ENCODE measurements at places on chromosomes 7 and 10. TPM values are rescaled to one million over a fixed set of nuclear protein-coding genes. Genes with fewer than 3 reads are reported as not detected.

Gene SNCG
- total RNA-seq, result 70.0 TPM

Gene NXPH1
- not detected for total RNA-seq

Gene PRKG1
- total RNA-seq, result 199 TPM

Gene GHITM
- 77.2 TPM for total RNA-seq

Gene GOLGA7B
- 0.45 TPM for total RNA-seq

Gene FAM25G
- not detected for total RNA-seq

Gene CDC14C
- not detected for total RNA-seq

Gene CUZD1
- 1.1 TPM for total RNA-seq

Gene CRHR2
- 1.5 TPM for total RNA-seq

Gene HOXA2
- 4.7 TPM for total RNA-seq

Gene SUN3
- not detected for total RNA-seq

Gene AGBL3
- total RNA-seq, result 8.8 TPM

Gene IGF2BP3
- 1.6 TPM for total RNA-seq

DNA sequence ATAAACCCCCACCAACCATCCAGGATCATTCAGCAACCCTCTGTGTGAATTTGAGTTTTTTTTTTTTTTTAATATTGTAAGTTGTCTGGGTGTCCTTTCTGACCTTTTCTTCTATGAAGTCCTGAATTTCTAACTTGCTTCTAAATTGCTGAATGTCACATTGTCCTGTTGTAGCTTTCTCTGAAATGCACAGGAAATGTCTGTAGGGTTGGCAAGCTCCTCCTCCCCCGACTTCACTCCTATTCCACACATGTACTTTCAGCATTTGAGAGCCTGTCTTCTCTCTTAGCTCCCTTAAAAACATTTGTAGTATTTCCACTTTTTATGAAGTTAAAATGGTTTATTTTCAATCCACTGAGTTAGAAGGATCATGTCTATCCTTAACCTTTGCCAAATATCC lies 3.3 kb upstream of the CNNM2 start:
- no peaks in the 10 kb centered on the region for H3K27me3 ChIP-seq
- no peaks in the 10 kb centered on the region for H3K4me1 ChIP-seq
- no peak overlapping the region for H3K27ac ChIP-seq
- DNase-seq, result no peak

DNA sequence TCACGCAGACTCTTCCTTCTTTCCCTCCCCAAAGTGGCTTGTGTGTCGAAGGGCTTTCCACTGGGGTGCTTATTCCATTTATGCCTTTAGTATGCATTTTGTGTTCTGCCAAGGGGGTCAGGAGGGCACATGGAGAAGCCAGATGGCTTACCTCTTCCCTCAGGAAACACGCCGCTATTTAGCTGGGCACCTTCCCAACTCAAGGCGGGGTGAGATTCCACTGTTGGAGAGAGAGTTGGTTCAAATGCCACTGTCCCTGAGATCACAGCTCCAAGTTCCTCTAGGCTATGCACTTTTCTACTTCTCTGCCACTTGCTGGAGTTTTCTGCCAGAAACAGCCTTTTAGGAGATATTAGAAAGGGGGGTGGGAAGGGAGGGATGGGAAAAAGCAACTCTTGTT lies 1091.8 kb downstream of the LRMDA start:
- H3K36me3 ChIP-seq, result no peaks in the 10 kb centered on the region
- H3K27ac ChIP-seq, result no peak overlapping the region
- peak; percentile 37 for DNase-seq
- no peaks in the 10 kb centered on the region for H3K27me3 ChIP-seq
- H3K4me1 ChIP-seq, result no peaks in the 10 kb centered on the region

DNA sequence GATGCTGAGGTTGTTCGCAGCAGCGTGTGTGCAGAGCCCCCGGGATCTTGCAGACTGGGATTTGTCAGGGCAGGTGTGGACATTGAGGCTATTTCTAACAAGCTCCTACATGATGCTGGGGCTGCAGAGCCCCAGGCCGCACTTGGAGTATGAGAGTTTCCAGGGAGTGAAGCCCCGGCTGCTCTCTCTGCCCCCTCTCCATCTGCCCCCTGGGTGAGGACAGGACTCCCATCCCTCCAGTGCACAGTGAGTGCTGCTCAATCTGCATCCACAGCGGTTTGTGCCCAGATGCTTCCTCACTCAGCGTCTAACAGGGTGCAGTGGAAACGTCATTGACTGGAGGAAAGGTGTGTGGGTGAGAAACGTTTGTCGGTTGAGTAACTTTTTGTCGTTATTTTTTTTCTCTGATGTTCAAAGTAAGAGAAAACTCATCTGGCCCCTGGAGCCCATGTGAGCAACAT lies 25.3 kb downstream of the IL2RA start:
- no peak for DNase-seq
- no peaks in the 10 kb centered on the region for H3K36me3 ChIP-seq
- H3K4me1 ChIP-seq, result no peaks in the 10 kb centered on the region
- no peak overlapping the region for H3K4me3 ChIP-seq
- no peak overlapping the region for H3K27ac ChIP-seq
- no peaks in the 10 kb centered on the region for H3K27me3 ChIP-seq

DNA sequence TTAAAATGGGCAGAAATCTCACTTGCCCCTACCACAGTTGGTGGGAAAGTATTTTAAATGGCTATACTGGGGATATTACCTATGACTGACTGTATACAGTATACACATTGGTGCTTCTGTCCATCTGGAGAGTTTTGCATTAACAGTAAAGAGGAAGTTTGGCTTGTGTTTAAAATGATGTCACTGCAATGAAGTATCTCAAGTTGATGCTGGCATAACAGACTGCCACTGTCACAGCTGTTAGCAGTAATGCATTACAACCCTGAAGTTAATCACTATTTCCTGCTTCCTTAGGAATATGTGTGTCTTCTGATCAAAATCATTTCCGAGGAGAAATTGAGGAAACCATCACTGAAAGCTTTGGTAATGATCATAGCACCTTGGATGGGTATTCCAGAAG lies 1.9 kb downstream of the DKK1 start:
- H3K4me1 ChIP-seq, result peaks cover 1% of the 10 kb centered on the region
- no peak overlapping the region for H3K27ac ChIP-seq

DNA sequence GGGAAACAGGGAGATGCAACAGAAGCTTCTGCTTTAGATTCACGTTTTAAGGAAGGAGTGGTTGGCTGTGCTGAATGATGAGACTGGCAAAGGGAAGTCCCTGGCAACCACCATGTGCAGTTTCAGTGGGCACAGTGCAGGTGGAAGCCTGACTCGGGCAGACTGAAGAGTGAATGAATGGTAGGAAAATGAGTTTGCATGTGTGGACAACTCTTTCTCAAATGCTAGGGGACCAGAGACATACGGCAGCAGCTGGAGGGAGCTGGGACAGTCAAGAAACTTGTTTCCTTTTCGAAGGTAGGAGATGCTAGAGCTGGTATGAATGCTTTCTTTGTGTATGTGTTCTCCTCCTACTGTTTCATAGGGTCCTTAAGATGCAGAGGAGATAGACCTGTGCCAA lies 29.0 kb downstream of the PODXL start:
- no peak overlapping the region for H3K4me3 ChIP-seq
- no peaks in the 10 kb centered on the region for H3K4me1 ChIP-seq
- H3K27ac ChIP-seq, result no peak overlapping the region

GRCh38 chr7:153381275-153382040 lies 621.9 kb downstream of the ACTR3B start:
- no peak overlapping the region for H3K27ac ChIP-seq
- no peak overlapping the region for H3K4me3 ChIP-seq
- no peaks in the 10 kb centered on the region for H3K4me1 ChIP-seq
- DNase-seq, result no peak
- no peaks in the 10 kb centered on the region for H3K36me3 ChIP-seq

DNA sequence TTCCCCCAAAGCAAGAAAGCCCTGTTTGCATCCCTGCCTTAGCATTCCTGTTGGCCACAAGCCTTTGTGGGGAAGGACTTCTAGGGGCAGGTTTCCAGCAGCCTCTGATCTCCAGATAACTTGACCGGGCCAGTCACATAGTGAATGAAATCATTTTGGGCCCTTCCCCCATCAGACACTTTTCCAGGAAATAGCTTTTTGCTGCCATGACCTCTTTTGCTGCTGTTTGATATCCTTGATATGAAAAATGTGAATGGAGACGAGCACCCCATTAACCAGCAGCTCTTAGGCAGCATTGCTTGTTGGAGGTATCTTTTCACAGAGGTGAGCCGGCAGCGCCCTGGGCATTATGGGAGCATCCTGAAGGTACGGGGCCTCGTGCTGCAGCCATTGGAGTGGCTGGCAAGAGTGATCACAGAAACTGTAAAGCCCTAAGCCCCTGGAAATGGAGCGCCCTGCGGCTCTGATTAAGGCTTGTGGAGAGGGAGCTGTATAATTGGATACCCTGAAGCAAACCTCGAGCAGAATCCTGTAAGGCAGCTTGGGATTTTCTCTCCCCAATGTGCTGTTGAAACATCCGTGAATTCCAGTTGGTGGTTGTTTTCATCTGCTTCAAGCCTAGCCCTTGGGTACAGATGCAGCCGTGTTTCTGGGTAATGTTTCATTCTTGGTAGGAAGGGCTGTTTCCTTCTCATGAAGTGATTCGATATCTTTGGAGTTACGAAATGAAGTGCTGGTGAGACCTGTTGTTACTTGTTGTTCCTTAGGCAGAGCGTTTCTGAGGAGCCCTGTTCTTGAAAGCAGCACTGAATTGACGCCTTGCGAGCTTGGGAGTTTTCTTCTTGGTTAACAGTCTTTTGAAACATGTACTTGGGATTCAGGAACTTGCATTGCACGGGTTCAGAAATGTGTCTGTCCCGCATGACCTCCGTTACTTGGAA lies 179.0 kb downstream of the PTEN start:
- H3K36me3 ChIP-seq, result no peaks in the 10 kb centered on the region
- H3K4me1 ChIP-seq, result peaks cover 11% of the 10 kb centered on the region
- peak; percentile 69 for DNase-seq
- H3K27ac ChIP-seq, result peak overlapping the region; percentile 97

GRCh38 chr7:47724335-47724982 lies 142.5 kb upstream of the TNS3 start:
- no peak overlapping the region for H3K4me3 ChIP-seq
- no peaks in the 10 kb centered on the region for H3K27me3 ChIP-seq
- H3K36me3 ChIP-seq, result no peaks in the 10 kb centered on the region
- H3K4me1 ChIP-seq, result no peaks in the 10 kb centered on the region
- no peak overlapping the region for H3K27ac ChIP-seq

DNA sequence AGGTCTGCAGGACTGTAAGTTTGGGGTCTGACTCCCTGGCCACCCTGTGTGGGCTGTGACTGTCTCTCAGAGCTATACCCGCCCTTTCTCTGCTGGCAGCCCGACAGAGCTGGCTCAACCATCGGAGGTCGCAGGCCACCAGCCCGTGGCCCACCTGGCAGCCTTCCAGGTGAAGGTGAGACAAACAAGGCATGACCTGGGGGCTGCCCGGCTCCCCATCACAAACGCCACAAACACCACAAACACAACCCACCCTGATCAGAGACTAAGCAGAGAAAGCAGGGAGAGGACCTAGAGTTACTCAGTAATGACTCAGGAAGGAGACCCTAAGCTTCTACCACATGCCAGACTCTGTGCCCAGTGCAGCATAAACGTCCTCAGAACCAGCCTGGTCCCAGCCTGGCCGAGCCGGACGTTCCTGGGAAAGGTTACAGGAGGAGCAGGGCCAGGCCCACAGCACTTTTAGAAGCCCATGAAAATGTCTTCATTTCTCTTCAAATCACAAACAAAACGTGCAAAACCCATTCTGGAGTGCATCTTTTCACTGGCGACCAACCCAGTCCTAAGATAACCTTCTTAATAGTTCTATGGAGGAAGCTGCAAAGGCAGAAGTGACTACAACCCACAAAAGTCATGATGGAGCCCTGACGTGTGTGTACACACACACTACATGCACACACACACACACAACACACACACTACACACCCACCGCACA lies 66.8 kb downstream of the MKI67 start:
- H3K4me3 ChIP-seq, result no peak overlapping the region
- peaks cover 5% of the 10 kb centered on the region for H3K4me1 ChIP-seq
- no peaks in the 10 kb centered on the region for H3K36me3 ChIP-seq
- peak overlapping the region; percentile 11 for H3K27ac ChIP-seq

- no peak overlapping the region for H3K4me3 ChIP-seq
- H3K27ac ChIP-seq, result no peak overlapping the region
- no peaks in the 10 kb centered on the region for H3K27me3 ChIP-seq
- DNase-seq, result no peak
Measured at GRCh38 chr7:42946627-42946950, 14.4 kb downstream of the MRPL32 start.

GRCh38 chr10:29588629-29589421 lies 45.9 kb downstream of the SVIL start:
- no peak for DNase-seq
- peak overlapping the region; percentile 90 for H3K27ac ChIP-seq
- H3K27me3 ChIP-seq, result no peaks in the 10 kb centered on the region

DNA sequence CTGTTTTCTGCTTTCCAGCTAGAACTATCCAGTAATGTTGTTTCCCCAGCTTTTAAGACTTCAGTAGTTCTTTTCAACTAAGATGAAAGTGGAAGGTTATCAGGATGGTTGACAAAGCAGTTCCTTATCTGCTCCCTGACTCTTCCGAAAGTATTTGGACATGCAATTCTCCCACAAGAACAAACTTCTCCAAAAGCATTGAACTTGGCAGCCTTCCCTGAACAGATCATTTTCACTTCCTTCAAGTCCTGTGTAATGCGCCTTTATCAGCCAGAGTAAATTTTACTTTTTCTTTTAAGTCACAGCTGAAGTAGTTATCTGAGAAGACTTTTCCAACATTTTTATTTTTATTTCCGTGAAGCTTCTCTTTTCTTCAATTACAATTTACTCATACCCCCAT lies 39.7 kb downstream of the CDC14C start:
- H3K4me1 ChIP-seq, result no peaks in the 10 kb centered on the region
- H3K27me3 ChIP-seq, result no peaks in the 10 kb centered on the region
- H3K27ac ChIP-seq, result no peak overlapping the region

DNA sequence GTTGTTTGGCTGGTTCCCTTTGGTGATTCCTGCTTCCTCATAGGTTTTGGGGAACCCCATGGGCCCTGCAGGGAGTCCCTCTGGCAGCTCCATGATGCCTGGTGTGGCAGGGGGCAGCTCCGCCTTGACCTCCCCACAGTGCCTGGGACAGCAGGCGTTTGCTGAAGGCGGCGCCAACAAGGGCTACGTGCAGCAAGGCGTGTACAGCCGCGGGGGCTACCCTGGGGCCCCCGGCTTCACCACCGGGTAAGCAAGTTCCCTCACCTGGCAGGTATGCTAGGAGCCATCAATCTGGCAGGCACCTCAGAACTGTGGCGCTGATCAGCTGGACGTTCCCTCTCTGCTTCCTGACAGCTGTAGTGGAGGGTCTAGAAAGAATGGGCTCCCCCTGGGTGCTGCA lies 8.3 kb downstream of the ZMIZ2 start:
- no peak overlapping the region for H3K4me3 ChIP-seq
- DNase-seq, result no peak
- no peak overlapping the region for H3K27ac ChIP-seq
- no peaks in the 10 kb centered on the region for H3K27me3 ChIP-seq
- peaks cover 5% of the 10 kb centered on the region for H3K36me3 ChIP-seq

- H3K4me3 ChIP-seq, result no peak overlapping the region
- H3K27me3 ChIP-seq, result no peaks in the 10 kb centered on the region
- H3K36me3 ChIP-seq, result no peaks in the 10 kb centered on the region
- H3K27ac ChIP-seq, result no peak overlapping the region
- no peak for DNase-seq
Measured at GRCh38 chr7:70739646-70740210, 392.2 kb upstream of the GALNT17 start.

GRCh38 chr7:83908526-83908925 lies 259.6 kb upstream of the SEMA3E start:
- no peaks in the 10 kb centered on the region for H3K27me3 ChIP-seq
- H3K27ac ChIP-seq, result no peak overlapping the region
- no peaks in the 10 kb centered on the region for H3K36me3 ChIP-seq
- no peak overlapping the region for H3K4me3 ChIP-seq
- H3K4me1 ChIP-seq, result no peaks in the 10 kb centered on the region

- no peaks in the 10 kb centered on the region for H3K4me1 ChIP-seq
- no peak overlapping the region for H3K4me3 ChIP-seq
- H3K27ac ChIP-seq, result no peak overlapping the region
- no peaks in the 10 kb centered on the region for H3K36me3 ChIP-seq
- no peaks in the 10 kb centered on the region for H3K27me3 ChIP-seq
Measured at GRCh38 chr7:18013936-18014335, 13.7 kb downstream of the PRPS1L1 start.
